Stimulated activated CD8-positive, alpha-beta memory T cell treated with anti-CD3 and anti-CD28 coated beads, Interleukin-12 subunit alpha, Interleukin-12 subunit beta, amount 100 ng/mL, for 1 hour (primary cell): ENCODE measurements at places on chromosomes 5 and 9.

- no peak for DNase-seq
Measured at GRCh38 chr9:130283539-130284248, 18.1 kb downstream of the HMCN2 start.

GRCh38 chr5:138495351-138495750 lies 30.1 kb downstream of the EGR1 start:
- no peak for DNase-seq

GRCh38 chr9:114588210-114588609 lies 641 bp downstream of the ATP6V1G1 start:
- no peak for DNase-seq

DNA sequence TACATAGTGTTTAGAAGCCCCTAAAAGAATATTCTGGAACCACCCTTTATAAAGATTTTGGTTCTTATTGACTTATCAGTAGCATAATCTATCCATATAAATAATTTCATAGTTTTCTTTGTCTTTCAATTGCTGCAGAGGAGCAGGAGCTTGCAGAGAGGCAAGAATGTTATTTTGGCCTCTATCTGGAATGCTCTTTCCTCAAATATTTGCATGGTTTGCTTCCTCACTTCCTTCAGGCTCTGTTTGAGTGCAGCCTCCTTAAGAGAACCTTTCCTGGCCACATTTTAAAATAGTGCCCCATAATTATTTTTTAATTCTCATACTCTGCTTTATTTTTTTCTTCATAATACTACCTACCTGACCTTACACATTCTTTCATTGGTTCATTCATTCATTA lies 1.5 kb downstream of the C5 start:
- no peak for DNase-seq

DNA sequence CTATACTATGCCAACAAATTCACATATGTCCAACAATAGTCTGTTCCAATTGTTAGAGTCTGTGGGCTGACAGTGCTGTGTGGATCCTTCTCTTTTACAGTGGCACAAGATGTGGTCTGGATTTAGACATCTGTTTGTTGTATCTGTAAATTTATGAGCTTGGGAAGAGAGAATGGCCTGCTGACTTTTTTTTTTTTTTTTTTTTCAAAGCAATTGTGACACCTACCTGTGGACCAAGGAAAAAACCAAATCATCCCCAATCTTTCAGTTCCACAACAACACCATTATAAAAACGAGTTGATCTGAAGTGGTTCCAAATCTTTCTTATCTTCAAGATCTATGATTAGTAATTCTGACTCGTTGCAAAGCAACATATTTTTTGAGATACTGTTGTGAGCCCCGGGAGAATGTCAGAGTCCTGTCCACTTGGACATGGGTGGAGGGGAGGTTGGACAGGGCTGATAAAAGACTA lies 4.9 kb downstream of the IRX2 start:
- no peak for DNase-seq

GRCh38 chr5:173746047-173746646 lies 129.7 kb upstream of the BOD1 start:
- no peak for DNase-seq

- no peak for DNase-seq
Measured at GRCh38 chr9:98504298-98505282, 204.1 kb downstream of the GABBR2 start.

DNA sequence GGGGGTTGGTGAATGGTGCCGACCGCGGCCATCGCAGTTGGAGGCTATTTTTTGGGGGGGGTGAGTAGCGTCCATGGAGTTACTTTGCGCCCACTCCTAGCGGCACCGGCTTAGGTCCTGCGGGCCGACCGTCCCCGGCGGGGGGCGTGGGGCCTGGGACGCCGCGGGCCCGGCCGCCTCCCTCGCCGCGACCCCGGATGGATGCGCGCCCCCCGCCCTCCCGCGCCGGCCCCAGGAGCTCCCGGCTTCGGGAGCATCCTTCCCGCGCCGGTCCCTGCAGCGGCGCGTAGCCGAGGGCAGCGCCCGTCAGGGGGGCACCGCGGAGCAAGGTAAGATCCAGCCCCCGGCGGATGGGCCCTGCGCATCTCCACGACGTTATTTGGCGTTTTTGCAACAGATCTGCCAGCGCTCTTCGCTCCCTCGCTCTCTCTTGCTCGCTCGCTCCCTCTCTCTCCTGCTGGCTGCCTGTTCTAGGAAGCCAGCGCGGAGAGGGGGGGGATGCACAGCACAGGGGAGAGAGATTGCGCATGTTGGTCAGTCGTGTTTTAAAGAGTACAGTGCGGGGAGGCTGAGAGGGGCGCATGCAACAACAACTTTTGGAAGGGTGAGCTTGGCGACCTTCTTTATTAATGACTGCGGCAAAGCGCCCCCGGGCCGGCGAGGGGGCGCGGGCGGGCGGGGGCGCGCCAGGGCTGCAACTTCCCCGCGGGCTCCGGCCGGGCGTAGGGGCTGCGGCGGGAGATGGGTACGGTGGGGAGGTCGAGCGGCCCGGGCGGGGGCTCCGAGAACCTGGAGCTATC lies 413 bp downstream of the JADE2 start:
- peak; percentile 36 for DNase-seq

DNA sequence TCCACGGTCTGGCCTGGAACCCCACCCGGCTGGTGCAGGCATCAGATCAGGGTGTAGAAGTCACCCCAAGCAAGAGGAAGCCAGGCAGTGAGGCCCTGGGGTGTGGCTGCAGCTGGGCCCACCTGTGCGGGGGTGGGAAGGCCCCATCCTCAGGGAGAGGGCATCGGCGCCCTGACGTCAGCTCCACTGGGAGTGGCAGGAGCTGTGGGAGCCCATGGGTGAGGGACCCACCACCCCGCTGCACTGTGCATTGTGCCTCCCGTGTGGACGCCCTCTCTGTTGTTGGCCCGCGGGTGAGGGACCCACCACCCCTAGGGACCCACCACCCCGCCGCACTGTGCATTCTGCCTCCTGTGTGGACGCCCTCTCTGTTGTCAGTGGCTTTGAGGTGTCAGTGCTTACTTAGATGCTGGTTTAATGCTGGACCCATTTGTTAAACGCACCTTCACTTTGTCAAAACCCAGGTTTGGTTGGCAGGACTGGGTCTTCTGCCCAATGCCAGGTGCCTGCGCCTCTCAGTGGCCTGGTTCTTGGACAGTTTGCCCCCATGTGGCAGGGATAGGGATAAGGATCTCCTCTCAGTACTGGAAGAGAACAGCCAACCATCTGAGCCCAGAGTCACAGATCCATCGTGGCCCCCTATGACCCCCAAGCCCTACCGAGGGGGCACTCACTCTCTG lies 6.9 kb upstream of the EXOC3 start:
- DNase-seq, result no peak

- no peak for DNase-seq
Measured at GRCh38 chr5:87245451-87245850, 22.2 kb upstream of the RASA1 start.

DNA sequence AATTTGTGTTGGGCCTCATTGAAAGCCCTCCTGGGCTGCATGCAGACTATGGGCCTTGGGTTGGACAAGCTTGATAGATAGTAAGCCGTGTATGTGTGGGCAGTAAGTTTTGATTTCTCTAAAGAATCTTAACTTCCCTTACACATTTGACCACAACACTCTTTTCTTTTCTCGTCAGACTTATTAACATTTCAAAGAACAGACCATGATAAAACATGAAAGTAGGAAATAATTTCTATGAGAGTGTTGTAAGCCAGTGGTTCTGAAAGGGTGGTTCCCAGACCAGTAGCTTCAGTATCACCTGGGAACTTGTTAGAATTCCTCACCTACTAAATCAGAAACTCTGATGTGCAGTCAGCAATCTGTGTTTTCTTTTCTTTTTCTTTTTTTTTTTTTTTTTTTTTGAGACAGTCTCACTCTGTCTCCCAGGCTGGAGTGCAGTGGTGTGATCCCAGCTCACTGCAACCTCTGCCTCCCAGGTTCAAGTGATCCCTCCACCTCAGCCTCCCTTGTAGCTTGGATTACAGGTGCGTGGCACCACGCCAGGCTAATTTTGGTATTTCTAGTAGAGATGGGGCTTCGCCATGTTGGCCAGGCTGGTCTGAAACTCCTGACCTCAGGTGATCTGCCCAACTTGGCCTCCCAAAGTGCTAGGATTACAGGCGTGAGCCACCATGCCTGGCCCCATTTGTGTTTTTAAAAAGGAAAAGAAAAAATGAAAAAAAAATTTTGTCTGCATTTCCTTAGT lies 20.0 kb upstream of the GCNT1 start:
- DNase-seq, result no peak

- DNase-seq, result no peak
Measured at GRCh38 chr5:72523960-72524582, 16.9 kb upstream of the ZNF366 start.

DNA sequence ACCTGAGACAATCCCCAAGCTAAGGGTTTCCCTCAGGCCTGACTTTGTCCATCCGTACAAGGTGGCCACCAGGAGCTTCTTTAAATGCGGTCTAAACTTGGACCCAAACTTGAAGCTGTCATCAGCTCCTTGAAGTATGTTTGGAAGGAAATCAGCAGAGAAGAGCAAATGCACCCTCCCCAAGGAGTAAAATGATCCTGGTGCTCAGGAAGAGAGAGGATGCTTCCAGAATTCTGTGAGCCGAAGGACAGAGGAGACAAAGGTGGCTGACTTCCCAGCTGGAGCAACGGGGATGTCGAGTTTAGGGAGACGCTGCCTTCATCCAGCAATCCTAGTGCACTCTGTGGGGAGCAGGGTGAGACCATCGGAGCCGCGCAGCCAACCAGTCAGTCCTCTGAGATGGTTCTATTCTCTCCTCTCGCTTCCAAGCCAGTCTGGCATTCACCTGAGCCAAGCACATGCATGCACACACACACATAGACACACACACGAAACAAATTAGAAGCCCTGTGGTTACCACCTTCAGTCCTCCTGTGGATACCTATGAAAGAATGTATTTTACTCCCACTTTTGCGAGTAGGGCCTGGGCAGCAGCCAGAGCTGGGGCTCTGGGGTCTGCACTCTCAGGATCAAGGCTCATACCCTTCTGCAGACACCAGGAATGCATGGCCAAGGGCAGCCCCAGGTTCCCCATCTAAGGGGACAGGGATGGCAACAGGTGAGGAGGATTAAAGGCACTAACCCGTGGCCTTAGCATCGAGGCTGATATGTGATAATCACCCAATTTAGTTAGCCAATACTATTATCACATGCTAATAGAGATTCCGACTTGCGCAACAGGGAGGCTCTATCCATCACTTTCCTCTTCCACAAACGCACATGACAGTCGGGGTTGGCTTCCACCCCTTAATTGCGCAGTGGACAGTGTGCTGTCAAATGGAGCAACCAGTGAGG lies 75.8 kb downstream of the GTF3C4 start:
- DNase-seq, result no peak

DNA sequence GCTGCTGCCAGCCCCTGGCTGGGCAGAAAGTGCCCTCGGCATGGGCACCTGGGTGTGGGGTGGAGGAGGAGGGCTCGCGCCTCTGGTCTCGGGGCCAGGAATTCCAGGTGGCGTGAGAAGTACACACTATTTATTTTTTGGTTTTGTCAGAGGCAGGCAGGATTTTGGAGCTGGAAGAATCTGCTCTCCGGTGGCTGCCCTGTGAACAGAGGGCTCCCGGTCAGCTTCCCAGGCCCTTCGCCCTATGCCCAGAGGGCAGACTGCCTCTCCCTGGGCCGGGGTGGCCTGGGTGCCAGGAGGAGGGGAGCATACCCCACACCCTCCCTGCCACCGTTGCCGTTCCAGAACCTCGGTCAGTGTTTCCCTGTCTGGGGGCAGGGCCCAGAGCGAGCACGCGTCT lies 8.3 kb downstream of the DOLPP1 start:
- no peak for DNase-seq

DNA sequence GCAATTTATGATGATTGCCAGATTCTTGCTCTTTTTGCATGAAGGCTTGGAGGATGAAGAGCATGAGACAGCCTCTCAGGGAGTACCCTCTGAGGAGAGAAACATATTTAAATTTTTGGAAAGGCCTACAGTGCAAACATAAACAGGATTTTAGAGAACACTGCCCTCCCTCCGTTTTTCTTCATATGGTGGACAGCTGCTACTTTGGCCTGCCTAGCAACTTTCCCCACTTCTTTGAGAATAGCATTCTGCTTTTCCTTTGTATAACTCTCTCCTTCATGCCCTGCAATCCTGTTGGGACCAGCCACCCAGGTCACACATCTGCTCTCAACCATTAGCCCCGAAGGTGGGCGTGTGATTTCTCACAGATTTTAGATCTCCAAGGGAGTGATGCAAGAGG lies 20.5 kb upstream of the TXN start:
- DNase-seq, result no peak

GRCh38 chr5:176985516-176985915 lies 21.1 kb downstream of the UIMC1 start:
- DNase-seq, result peak; percentile 11

DNA sequence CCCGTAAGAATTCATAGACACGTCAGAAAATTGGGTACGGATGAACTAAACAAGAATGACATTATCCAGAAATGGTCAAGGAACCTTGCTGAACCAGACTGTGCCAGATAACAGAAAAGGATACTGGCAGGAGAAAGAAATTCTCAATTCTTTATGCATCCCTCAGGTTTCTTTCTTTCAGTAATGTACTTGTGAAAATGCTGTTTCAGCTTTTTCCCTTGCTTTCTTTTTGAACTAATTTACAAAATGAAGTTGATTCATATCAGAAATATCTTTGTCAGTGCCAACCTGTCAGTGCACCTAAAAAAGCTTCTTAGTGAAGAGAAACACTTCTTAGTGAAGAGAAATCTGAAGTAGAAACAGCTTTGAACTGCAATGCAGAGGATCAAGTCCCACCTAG lies 643.6 kb upstream of the RORB start:
- no peak for DNase-seq

DNA sequence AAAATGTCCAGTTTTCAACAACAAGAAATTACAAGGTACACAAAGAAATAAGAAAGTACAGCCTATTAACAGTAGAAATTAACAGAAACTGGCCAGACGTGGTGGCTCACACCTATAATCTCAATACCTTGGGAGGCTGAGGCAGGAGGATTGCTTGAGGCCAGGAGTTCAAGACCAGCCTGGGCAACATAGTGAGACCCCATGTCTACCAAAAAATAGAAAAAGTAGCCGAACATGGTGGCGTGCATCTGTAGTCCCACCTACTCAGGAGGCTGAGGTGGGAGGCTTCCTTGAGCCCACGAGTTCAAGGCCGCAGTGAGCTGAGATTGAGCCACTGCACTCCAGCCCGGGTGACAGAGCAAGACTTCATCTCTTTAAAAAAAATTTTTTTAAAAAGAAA lies 41.5 kb upstream of the FSD1L start:
- DNase-seq, result no peak

DNA sequence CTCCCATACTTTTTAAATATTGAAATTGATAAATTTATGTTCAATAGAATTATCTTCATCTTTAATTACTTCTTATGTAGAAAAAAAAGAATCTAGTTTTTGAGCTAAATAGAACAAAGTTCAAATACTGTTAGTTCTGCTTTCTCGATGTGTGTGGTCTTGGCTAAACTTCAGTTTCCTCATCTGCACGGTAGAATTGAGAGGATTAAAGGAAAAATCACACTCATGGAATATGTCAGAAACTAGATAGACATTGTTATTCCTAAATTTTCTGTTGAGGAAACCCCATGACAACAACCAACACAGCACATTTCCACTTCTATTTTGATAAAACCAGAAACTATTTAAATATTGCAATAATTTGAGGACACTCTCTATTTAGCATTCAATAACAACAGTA lies 100.3 kb downstream of the MUSK start:
- no peak for DNase-seq
